Brain (organoid and tissue), 16 donors: ENCODE measurements at places on chromosomes 6 and 20.

DNA sequence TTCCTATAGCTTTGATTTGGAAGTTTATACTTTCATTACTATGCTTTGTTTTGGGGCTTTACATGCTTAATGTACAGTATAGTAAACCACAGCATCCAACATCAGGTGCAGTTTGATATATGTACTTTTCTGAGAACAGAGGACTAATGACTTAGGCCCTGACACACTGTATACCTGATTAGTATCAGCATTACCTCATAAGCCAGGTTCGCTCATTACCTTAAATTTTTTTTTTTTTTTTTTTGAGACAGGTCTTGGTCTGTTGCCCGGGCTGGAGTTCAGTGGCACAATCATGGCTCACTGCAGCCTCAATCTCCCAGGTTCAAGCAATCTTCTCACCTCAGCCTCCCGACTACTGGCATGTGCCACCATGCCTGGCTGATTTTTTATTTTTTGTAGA lies 28.4 kb downstream of the CD109 start:
- DNase-seq = no peak

DNA sequence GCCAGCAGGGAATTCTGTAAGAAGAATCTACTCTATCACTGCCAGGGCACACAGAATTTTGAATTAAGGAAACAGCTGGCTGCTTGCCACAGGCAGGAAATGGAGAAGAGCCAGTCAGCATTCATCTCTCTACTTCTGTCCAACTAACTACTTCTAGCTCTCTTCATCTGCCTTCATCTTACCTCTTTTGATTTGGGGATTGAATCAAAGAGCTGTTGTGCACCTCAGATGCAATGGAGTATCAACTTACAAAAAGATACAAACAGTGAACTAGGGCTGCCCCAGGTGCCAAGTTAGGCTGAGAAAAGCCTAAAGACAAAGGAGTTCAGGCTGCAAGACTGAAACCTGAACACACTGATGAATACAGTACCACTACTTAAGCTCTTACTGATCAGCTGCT lies 82.0 kb downstream of the PTPRK start:
- DNase-seq = peak; percentile 37

- no peak for DNase-seq
Observed at GRCh38 chr6:97629180-97629579, 346.2 kb upstream of the MMS22L start.

- no peak for DNase-seq
Observed at GRCh38 chr20:52747845-52748284, 224.3 kb upstream of the TSHZ2 start.

DNA sequence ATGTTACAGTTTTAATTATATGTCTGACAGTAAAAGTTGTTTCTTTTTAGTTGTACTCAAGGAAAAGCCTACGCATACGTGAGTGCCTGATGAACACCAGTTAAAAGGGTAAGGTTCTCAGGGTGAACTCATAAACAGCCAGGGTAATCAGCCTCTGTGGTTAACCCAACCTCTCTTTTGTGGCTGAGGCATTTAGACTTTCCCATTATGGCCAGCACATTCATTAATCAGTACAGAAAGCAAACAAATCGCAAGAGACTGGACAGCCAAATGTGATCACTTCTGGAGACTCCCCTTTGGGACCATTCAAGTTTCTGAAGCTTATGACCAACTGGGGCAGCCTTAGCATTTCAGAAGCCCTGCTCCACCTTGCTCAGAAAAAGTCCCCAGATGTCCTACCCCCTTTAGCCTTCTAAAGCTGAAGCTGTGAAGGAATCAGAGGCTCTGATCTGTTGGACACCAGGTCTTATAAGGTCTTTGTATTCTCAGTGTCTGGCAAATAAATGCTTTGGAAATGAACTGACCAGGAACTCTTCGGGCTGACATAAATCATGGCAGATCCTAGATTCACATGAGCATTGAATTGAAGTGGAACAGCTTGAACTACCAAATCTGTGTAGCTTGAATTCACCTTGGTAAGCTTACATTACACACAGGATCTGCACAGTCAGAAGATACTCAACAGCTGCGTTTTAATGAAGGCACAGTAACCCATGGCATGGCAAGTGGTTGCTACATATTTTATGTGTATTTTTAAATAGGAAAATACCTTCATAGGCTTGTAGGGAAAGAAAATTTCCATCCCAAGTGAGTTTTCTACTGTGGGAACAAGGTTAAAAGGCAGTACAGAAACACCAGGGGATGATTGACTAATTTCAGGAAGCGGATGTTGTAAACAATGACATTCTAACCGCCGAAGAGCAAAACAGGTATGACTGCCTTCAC lies 18.7 kb downstream of the IL20RA start:
- no peak for DNase-seq

DNA sequence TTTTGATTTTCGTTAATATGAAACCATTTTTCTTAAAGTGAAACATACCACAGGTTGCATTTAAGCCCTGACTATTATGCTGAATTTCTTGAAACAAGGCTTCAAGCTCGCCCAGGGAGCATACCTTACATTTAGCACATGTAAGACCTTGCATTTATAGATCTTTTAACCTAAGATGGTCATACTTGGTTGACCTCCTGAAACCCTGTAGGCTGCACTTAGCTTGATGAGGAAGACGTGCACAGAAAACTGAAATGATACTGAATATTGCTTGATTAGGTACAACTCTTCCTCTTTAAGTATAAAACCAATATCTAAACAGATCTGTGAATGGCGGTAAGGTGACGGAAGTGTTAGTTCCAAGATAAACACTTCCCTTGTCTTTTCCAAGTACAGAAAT lies 82.2 kb downstream of the CTNNBL1 start:
- no peak for DNase-seq

- no peak for DNase-seq
Observed at GRCh38 chr6:10526156-10526555, 5.0 kb downstream of the GCNT2 start.

DNA sequence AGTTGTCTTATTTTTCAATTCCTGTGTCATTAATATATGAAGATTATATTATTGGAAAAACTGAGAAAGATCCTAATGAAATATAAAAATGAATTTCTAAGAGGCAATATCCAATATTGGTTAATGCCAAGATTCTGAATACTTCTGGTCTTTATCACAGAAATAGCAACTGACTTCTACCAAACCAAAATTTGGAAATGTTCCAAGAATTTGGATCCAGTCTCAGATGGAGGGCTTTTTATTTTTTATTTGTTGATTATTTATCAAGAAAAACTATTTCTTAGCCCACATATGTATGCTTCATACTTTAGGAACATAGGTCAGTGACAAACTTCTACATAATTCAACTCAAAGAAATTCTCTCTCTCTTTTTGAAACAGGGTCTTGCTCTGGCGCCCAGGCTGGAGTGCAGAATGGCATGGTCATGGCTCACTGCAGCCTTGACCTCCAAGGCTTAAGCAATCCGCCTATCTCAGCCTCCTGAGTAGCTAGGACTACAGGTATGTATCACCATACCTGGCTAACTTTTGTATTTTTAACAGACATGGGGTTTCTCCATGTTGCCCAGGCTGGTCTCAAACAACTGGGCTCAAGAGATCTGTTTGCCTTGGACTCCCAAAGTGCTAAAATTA lies 13.1 kb downstream of the NUP43 start:
- no peak for DNase-seq

GRCh38 chr6:122817766-122818165 lies 28.7 kb downstream of the SMPDL3A start:
- DNase-seq = no peak

- no peak for DNase-seq
Observed at GRCh38 chr6:69305456-69305855, 491.4 kb downstream of the LMBRD1 start.

DNA sequence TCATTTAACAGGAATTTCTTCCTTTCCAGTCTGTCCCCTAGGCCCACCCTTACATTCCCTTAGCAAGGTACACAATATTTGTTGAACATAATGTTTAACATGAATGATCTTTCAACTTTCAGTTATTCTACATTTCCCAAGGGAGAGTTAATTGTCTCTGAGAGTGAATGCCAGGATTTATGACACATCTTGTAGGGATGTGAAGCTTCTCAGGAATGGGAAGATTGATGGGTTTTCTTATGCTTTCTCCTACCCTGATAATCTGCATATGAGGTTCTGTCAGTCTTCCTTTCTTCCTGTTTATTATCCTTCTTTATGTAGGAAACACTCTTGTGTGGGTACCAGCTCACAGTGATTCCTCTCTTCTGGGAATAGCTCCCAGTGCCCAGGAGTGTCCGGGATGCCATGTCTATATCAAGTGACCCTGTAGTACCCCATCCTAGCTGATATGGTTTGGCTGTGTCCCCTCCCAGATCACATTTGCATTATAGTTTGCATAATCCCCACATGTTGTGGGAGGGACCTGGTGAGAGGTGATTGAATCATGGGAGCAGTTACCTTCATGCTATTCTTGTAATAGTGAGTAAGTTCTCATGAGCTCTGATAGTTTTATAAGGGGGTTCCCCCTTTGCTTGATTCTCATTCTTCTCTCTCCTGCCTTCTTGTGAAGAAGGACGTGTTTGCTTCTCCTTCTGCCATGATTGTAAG lies 7.1 kb upstream of the FYN start:
- DNase-seq = no peak

- DNase-seq = no peak
Observed at GRCh38 chr6:125793280-125793679, 2.5 kb downstream of the NCOA7 start.

- no peak for DNase-seq
Observed at GRCh38 chr20:61301711-61302525, 49.9 kb downstream of the CDH4 start.

- no peak for DNase-seq
Observed at GRCh38 chr6:11853678-11854407, 75.2 kb upstream of the ADTRP start.

DNA sequence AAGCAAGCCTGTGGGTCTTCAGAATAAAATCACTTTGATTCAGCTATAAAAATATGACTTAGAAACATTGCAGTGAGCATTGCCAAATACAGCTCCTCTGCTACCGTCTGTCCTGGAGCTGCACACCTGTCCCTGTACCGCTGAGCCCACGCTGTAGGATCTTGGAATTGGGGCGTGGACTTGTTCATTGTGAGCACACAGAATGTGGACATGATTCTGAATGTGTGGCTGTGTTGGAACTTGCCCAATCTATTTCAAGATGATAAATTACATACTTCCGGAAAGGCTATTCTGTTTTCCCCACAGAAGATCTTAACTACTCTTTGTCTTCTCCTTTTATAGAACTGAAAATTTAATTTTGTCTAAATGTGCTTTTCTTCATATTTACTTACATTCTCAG lies 107.3 kb downstream of the UST start:
- DNase-seq = peak; percentile 40

GRCh38 chr20:13264907-13265306 lies 43.8 kb downstream of the ISM1 start:
- DNase-seq = no peak

DNA sequence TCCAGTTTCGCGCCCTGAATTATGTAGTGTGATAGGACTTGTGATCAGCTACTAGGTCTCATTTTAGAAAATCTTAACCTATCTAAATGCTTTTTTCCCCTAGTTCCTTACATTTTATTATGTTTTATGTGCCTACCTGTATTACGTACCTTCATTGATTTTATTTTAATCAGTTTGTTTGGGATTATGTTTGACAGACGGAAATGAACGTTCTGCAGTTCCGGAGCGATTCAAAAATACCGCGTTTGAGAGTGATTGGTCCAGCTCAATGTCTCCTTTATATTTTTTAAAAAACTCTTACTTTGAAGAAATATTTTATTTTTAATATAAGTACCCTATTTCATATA lies 114.3 kb upstream of the BTN3A2 start:
- DNase-seq = peak; percentile 53

DNA sequence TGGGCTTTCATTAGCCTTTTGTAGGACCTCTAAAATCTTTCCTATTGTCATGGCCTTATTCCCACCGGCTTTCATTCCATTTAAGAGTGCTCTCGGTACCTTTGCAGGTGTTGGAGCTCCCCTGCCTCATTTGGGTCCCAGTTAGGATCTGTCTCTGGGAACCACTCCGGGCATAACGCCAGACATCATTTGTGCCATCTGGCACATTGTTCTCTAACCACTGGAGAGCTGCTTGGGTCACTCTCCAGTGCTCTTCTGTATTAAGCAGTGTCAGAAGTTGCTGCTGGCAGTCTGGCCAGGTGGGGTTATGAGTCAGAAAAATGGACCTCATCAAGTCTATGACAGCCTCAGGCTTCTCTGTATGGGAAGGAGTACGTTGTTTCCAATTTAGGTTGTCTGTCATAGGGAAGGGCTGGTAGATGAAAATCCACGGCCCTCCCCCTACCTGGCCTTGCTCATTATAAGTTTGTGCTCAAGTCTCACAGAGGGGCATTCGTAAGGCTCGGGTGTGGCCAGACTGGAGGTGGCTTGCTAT lies 62.9 kb upstream of the MOCS1 start:
- DNase-seq = no peak

DNA sequence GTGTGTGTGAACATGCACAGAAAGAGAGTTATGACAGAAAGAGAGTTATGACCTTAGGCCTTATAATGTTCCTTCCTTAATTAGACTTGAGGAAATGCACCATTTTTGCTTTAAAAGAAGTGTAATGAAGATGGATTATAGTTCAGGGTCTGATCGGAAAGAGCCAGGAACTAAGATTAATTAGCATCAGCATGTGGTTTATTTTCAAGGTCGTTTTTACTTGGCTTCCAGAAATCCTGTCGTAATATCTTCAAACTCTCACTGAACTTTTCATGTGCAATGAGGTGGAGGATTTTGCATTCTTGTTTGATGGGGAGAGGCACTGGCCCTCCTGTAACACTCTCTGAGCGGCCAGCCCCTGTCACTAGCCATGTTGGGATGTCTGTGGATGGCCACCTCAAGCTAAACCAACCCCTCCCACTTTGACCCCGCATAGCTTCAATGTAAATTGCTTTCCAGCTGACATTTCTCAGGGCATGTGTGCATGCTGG lies 116.8 kb downstream of the CDC5L start:
- no peak for DNase-seq

DNA sequence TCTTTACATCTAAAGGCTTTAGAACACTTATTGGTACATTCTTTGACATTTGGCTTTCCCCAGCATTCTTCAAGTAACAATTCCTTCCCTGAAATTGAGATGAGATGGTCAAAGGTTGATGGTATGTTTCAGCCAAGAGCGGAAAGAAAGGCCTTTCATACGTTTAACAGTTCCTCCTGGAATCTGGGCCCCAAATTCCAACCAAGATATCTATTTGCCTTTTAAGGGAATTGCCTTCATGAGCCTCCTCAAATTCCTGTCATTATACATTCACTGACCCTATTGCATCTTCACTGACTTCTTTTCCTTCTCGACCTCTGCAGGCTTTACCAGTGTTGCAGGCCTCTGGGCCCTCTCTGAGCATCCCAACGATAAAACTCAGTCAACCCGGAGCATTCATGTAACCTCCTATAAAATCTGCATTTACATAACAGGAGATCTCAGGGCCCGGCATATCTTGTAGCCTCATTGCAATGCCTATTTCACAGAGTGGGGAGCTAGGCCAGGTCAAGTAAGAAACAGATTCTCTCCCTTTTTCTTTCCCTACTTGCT lies 18.3 kb upstream of the WFDC9 start:
- no peak for DNase-seq

GRCh38 chr6:101700655-101701054 lies 307.1 kb downstream of the GRIK2 start:
- no peak for DNase-seq

GRCh38 chr6:49866485-49866943 lies at the start of gene CRISP1:
CRISP1 (minus strand) TSS chr6:49866535; CDS start chr6:49857400, 9,135 bp downstream.
- DNase-seq = no peak

GRCh38 chr6:167706313-167707109 lies 120.2 kb upstream of the AFDN start:
- DNase-seq = no peak
